NCI-H2029 treated with DMSO at 0.1 percent for 48 hours (cell line): ENCODE measurements at places on chromosomes 12 and 14.

DNA sequence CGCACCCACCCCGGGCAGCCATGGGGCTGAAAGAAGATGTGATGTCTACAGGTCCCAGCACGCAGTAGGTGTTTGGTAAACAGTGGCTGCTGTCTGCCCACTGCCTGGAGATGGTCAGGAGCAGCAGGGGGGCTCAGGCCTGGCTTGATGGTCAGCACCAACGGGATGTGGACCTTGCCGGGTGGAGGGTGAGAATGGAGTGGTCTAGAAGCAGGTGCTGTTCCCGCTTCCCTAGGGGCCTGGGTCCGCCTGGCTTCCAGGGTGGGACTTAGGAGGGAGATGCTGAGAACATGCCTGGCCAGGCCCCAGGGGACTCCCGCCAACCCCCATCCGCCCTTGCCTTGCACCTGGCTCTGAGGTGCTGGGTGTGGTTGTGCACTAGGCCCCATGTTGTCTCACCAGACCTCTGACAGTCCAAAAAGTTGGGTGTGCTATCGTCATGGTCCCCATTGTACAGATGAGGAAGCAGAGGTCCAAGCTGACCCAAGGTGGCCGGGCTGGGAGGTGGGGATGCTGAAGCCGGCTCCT is 12.9 kb downstream of the FAM222A start:
- no peak for DNase-seq

DNA sequence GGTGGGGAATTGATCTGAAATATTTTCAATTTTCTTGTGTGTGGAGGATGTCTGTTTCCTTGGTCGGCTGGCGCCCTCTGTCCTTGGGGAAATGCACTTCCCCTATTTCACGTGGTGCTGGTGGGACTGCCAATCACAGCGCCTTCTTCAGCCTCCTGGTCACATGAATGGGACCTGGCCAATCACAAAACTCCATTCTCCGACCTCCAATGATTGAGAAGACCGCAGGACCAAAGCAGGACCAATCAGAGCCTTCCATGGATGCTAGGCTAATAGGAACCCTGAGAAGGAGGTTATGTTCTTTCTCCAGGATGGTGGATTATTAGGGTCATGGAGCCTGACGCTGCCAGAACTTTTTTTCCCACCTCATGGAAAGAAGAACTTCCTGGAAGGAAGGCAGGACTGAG is 188.7 kb downstream of the TTC8 start:
- DNase-seq = no peak

GRCh38 chr14:106578481-106578880 is 1052.1 kb downstream of the TMEM121 start:
- DNase-seq = no peak

DNA sequence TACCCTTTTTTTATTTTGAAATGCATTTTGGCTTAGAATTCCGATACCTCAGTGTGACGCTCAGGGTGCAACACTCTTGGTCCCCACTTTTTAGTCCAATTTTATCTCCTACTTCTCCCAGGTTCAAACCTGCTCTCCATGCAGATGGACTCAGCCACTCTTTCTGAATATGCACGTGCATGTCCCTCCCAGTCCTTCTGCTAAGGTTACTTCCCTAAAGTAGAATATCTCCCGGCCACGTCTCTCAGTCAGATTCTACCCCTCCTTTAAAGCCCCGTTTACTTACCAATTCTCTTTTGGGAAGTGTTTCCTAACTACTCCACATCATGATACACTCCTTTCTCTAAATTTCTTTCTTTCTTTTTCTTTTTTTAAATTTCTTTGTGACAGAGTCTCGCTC is 15.5 kb upstream of the PARP11 start:
- DNase-seq = no peak

DNA sequence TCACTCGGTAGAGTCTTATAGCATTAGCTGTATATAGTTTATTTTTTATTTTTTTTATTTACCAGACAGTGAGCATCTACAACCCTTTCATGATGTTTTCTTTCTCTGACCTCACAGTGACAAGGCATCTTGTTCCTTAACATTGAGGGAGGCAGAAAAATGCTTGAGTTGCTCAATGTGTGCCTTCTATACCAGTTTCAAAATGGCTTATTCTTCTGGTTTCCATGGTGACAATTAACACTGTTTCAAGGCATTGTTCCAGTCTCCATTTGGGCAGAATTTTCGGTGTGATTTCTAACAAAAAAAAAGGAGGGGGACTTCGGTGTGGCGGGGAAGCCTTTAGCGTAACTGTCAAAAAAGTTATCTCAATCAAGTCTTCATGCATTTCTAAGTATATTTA is 209.7 kb upstream of the NPAS3 start:
- no peak for DNase-seq
